ENCODE measurements at places on chromosomes 12 and 14.

DNA sequence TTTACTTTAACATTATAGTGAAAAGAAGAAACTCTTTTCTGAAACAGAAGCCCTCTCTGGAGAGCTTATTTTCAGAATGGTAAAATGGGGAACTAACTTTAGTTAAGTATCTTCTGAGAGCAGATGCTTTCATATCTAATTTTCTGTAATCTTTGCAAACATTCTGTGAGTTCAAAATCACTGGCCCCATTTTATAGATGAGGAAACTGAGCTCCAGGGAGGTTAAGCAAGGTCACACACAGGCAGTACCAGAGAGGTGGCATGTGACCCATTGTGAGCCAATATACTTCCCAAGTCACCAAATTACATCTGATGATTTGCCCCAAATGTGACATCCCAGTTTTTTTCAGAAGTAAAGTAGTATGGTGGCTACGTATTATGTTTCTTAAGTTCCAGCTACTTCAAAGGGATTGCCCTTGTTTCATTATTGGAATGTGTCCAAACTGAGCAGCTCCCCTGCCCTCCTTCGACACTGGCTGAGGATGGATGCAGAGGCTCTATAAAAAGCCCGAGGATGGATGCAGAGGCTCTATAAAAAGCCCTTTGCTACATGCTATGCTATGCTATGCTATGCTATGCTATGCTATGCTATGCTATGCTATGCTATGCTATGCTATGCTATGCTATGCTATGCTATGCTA lies 36.2 kb upstream of the NUDT4 start:
- no peak for DNase-seq

GRCh38 chr12:112170376-112170775 lies 45.0 kb downstream of the TRAFD1 start:
- no peak for DNase-seq

- no peak for DNase-seq
Measured at GRCh38 chr12:111150921-111151840, 217.7 kb downstream of the PHETA1 start.

GRCh38 chr12:111728795-111729194 lies 37.9 kb upstream of the ALDH2 start:
- no peak for DNase-seq

Measured in vagina (tissue), 2 donors.